ENCODE measurements at places on chromosomes 5 and 9. TPM values are rescaled to one million over a fixed set of nuclear protein-coding genes. Genes with fewer than 3 reads are reported as not detected.

APBB3 gene
- 28.5 TPM for total RNA-seq

CCDC192 gene
- total RNA-seq, result not detected

DNA sequence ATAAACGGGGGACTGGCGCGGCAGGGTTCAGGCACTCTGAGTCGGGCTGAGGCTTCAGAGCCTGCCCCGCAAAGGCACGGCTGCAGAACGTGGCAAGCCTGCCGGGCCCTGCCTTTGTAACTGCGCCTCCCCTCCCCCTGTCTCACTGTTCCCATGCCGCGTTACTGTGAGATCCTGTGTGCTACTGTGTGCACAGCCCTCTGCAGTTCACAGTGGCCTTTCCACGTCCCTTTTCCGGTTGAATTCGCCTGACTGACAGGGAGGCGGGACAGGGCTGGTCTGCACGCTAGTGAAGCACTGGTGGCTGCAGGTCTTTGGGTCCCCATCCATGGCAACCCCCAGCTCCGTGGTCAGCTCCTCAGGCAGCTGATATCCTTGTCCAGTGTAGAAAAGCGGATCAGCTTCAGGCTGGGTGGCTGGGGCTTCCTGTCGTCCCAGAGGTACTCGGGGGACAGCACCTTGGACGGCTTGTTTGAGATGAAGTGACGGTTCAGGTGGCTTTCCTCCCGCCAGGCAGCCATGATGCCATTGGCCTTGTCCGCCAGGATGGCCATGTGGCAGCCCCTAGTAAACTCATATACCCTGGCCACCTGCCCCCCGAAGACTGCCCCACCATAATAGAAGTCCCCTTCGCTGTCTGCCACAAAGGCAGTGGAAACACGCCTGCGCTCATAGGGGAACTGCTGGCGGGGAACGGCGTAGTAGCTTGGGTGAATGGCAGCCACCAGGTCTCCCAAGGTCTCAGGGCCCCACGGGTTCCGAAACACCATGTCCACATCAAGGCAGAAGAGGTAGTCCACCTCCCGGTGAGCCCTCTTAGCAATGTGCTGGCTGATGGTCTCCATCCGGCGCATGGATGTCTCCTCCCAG, 10.3 kb downstream of the GBGT1 start:
- no peak for DNase-seq

SLC1A1 gene
- total RNA-seq, result 0.10 TPM

- peak; percentile 36 for DNase-seq
These were observed 162.7 kb downstream of the ZNF608 start for GRCh38 chr5:124583469-124584350.

DNA sequence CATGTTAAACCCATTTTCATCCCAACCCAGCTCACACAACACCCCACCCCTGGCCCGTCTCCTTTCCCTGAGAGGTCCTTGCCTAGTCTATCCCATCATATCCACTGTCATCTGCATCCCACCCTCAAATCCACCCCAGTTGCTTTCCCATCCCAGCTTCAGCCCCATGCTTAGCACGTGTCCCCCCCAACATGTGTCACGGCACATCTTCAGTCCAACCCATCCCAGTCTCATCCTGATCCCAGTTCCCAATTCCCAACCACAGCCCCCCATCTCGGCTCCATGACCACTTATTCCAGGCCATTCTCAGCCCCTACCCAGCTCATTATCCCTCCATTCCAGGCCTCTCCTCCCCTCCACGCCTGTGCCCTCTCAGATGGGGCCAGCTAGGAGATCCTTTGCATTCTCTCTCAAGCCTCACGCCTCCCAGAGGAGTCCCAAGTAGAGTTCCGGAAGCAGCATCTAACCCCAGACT, 605 bp upstream of the DBN1 start:
- no peak for DNase-seq

PHF24 gene
- not detected for total RNA-seq

- DNase-seq, result no peak
These were observed 1977.7 kb upstream of the CDH9 start for GRCh38 chr5:29016067-29016466.

DNA sequence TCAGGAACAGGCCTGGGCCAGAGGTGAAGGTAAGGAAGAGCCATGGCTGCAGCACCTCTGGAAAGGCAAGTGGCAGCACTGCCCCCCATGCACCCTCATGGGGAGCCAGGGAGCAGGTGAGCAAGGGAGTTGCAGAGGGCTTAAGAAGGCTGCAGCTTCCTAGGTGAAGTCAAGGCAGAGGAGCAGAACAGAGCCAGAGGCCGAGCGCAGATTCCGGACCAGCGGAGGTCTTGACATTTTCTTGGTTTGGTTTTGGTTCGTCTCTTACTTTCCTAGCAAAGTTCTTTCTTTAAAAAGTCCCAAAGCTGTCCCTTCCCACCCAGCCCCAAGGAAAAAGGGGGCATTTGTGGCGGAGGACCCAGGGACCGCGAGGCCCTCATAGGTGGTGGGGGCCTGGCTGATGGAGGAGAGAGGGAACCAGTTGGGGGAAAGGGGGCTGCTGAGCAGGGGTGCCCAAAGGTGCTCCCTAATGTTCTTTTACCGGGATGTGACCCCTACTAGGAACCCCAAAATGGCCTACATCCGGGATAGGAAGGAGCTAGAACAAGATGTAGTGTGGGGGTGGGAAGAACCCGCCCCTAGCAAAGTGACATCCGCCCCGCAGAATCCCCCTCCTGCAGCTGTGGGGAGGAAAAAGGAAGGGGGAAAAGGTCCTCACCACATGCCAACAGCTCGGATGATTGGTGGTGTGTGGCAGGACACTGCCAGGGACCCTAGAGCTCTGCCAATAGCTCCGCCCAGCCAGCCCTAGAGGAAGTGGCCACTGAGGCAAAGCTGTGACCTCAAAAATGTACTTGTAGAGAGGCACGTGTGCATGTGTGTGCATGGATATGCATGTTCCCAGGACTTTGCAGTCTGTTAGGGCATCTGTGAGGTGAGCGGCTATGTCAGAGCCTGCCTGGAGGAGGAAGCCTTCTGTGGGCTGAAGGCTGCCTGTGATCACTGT, 914 bp upstream of the CD72 start:
- peak; percentile 52 for DNase-seq

DNA sequence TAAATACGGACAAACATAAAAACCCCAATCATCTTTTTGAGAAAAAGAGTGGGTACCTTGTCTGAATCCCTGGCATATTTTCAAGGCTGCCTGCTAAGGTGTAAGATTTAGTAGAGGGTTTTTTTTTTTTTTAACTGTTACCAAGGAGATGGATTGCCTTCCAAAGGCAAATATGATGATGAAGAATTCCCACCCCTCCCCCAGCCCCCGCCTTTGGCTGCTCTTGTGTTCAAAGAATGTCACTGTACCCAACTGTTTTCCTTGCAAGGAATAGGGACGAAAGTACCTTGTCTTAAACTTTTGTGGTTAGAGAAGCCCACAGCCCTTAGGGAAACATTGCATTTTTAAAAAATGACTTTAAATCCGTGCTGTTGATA, 31.3 kb downstream of the ARHGAP26 start:
- no peak for DNase-seq

Data from activated CD4-positive, alpha-beta T cell treated with anti-CD3 and anti-CD28 coated beads, Interleukin-2, amount 10 ng/mL, durations not matched to agents 7 days and 5 days (primary cell).